Dermis blood vessel endothelial cell (primary cell): ENCODE measurements at places on chromosomes 4 and X. TPM values are rescaled to one million over a fixed set of nuclear protein-coding genes. Genes with fewer than 3 reads are reported as not detected.

The RBM10 gene
- 57.2 and 83.3 TPM in 2 replicates for total RNA-seq

The ANK2 gene
- total RNA-seq = 41.4 and 65.1 TPM in 2 replicates

The CACNA1F gene
- total RNA-seq = under 0.01 and 0.05 TPM in 2 replicates

The HTRA3 gene
- total RNA-seq = 3.0 and 3.6 TPM in 2 replicates

The CLIC2 gene
- total RNA-seq = 19.2 and 23.6 TPM in 2 replicates

The TMSB15A gene
- 1.8 TPM in 1 of 2 replicates, not detected in the other for total RNA-seq

The LRCH2 gene
- 9.2 and 12.6 TPM in 2 replicates for total RNA-seq

DNA sequence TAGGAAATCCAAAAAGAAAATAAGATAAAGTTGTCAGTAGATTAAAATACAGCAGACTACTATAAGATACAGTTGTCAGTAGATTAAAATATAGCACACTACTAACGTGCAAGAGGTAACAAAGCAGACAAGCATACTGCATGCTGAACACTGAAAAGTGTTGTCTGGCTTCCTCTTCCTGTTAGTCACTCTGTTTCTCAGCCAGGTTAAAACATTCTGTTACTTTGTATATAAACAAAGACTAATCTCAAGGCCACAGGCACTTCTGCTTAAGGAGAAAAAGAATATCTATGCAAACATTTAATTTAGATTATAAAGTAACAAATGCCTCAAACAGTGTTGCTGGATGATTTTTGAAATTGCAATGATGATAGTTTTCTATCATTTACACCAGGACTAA lies 41.0 kb upstream of the SCD5 start:
- DNase-seq = peak; percentile 70

DNA sequence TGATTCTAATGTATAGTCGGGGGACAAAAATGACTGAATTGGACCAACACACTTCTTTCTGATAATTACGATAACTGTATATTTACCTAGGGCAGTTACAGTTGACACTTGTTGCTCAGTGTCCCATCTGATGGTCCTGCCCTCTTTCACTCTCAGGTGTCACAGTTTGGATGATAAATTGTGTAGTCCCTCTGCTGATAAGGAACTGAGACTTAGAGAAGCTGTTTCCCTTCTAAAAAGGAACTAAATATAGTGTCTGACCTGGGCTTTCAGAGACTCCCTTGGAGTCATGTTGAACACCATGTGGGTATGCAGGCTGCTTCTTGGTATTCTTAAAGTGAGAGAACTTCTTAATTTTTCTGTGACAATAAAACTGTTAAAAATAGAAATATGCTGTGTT lies 23.7 kb upstream of the PNPLA4 start:
- no peak for DNase-seq

GRCh38 chr4:36313301-36313700 lies 31.9 kb downstream of the DTHD1 start:
- no peak for DNase-seq

GRCh38 chrX:35380808-35381700 lies 417.1 kb upstream of the MAGEB16 start:
- peak; percentile 0 for DNase-seq

- peak; percentile 87 for DNase-seq
Observed at GRCh38 chr4:124433500-124433899, 279.0 kb downstream of the ANKRD50 start.

- peak; percentile 22 for DNase-seq
Observed at GRCh38 chr4:44738615-44739014, 12.3 kb upstream of the GNPDA2 start.

- DNase-seq = no peak
Observed at GRCh38 chr4:69594382-69594781, 45.1 kb downstream of the UGT2A2 start.

DNA sequence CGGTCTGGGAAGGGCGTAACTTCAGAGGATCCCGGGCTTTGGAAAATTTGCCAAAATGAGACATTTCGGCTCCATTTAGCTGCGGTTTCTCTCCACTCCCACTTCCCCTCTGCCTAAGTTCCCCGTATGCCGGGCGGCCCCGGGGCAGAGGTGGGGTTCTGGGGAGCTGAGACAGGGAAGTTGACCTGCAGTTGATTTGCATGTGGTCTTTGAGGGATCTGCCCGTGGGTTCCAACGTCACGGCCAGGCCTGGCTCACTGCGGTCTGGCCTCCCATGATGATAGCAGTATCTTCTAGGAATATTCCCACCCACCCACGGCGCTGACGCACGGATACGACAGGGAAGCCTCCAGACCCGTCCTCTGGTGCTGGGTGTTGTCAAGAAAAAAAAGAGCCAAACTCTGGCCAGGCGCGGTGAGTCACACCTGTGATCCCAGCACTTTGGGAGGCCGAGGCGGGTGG lies 27.3 kb upstream of the CRLF2 start:
- no peak for DNase-seq

DNA sequence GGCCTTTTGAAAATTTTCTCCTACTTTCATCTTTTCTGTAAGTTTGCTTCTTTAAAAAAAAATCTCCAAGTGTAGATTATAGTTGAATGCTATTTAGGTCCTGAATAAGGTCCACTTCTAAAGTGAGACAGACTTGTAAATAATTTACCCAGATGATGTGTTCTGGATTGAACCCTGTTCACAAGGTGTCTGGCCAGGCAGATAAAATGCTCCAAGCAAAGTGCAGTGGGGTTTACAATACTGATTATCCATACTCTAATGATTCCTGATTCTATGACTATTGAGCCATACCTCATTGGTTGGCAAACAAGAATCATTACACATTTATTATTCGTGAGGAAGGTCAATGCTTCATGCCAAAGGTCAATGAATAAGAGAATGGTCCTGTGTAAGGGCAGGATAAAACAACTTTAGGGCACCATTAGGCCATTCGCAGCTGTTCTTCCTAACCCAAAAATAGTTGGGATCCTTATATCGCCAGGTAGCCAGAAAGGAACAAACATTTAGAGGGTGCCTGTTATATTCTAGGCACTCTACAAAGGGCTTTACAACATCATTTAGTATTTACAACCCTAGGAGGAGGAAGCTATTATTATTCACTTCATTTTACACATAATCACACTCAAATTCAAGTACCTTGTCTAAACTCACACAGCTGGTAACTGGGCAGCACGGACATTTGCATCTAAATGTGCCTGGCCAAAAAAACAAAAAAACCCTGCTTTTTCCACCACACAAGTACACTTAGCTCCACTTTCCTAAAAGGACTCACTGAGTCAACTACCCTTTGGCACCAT lies 18.6 kb upstream of the SAT1 start:
- no peak for DNase-seq

DNA sequence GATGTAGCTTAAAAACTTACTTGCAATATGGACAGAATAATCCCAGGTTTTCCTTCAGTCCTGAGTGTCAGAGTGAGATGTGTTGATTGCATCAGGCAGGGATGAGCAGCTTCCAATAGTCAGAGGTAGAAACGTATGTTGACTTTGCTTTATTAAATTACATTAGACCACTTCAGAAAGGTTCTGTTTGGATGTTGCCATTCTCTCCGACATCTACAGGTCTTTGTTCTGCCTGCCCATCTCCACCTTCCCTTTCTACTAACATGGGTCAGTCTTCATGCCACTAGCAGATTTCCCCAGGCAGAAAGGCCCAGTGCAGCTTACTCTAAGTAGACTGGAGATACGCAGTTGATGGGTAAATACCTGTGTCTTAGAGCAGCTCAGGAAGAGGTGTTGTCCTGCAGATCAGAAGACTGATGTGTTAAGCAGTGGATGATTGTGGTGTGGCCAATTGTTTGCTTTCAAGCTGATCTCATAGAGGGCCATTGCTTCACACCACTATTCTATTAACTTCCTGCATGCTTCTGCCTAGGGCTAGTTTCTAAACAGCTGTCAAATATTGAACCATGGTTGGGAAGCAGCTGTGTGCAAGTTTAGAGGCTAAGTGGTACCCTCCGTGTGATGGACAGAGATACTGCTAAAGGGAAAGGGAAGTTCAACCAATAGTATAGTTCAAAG lies 1.8 kb downstream of the FRMPD4 start:
- no peak for DNase-seq
